ENCODE measurements at places on chromosomes 1 and 21.

- DNase-seq: no peak
These were observed 1.3 kb downstream of the PFKL start for GRCh38 chr21:44301141-44301540.

DNA sequence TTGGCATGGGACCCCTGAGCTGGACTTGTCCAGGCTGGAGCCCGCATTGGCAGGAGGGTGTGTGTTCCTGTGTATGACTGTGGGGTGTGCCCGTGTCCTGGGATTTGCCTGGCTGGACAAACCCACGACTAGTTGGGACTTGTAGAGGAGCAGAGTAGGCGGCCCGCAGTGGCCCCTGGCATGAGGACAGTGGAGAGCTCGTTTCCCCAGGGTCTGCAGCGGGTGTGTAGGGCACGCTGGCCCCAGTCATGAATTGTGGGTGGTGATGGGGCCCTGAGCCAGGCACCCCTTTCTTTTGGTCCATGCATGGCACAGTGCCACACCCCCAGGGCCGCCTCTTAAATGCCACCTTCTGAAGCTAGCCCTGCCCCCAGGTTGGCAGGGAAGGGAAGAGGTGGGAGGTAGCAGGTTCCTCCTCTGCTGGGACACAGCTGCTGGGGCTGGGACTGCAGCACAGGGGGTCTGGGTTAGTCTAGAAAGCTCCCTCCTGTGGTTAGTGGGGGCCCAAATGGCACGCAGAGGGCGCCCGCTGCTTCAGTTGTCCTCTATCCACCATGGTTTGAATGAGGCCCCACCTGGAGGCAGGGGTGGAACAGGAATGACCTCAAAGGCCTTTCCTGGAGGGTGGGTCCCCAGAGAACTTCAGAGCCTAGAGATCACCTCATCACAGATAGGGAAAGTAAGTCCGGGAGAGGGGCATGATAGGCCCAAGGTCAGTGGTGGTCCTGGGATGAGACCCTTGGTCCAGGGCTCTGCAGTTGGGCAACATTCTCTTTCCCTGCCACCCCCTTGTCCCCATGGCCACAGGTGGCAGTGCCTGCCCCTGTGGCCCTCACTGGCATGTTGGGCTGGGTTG lies 4.1 kb downstream of the CROCC start:
- no peak for DNase-seq

DNA sequence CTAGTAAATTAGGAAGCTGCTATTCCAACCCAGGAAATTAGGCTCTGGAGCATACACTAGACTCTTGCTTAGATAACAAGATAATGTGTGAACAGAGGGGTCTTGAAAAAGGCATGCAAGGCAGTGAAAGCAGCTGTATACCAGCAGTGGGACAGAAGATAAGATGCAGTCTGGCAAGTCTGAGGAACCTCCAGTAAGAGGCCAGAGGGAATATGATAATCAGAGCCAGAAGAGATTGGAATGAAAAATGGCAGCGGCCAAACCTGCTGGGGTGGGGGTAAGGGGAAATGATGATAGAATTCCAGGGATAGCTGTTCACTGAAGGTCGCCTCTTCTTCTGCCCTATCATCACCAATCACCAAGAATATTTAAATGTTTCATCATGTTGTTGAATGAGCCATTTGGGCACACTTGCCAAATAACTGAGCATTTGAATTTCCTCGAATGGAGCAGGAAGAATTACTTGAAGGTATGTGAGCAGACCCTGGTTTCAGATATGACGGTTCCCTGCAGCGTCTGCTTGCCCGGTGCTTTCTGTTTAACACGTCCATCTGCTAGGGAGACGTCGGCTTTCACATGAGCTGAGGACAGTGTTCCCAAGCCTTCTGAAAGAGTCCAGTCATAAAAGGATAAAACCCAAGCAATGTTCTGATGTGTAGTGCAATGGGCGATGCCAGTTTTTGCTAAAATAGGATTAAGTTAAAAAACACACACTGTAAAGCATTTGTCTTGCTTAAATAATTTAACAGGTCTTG lies 173.3 kb downstream of the RWDD3 start:
- DNase-seq: no peak

- DNase-seq: no peak
These were observed 2.7 kb upstream of the RAD54L start for GRCh38 chr1:46244656-46245371.

DNA sequence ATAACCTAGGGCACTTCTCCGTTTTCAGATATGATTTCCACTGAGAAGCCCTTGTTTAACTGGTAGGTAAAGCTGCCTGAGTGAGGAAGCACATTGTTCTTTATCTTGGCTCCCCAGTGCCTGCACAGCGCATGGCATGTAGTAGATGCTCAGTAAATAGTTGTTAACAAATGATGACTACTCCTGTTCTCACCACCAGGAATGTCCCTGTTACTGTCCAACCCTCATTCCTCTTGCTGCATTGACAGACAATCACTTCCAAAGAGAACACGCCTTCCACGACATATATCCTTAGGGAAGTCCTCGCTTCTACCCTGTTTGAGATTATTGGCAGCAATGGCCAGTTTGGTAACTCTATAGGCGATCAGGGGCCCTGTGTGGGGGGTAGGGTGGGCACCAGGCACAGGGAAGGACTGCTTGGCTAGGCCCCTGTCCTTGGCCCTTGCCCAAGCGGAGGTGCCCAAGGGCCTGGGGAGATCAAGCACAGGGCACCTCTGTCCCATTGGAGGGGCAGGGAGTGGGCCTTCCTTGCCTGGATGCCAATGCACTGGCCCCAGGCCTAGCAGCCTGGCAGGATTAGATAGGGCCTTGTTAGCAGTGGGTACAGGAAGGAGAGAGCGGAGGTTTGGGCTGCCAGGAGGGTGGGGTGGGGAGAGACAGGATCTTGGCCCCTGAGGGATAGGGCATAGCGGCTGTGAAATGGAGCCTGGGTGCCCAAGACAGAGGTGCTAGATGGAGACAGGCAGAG lies 10.2 kb downstream of the NES start:
- DNase-seq: no peak

- no peak for DNase-seq
These were observed 290.2 kb downstream of the SPATA17 start for GRCh38 chr1:217921126-217921904.

DNA sequence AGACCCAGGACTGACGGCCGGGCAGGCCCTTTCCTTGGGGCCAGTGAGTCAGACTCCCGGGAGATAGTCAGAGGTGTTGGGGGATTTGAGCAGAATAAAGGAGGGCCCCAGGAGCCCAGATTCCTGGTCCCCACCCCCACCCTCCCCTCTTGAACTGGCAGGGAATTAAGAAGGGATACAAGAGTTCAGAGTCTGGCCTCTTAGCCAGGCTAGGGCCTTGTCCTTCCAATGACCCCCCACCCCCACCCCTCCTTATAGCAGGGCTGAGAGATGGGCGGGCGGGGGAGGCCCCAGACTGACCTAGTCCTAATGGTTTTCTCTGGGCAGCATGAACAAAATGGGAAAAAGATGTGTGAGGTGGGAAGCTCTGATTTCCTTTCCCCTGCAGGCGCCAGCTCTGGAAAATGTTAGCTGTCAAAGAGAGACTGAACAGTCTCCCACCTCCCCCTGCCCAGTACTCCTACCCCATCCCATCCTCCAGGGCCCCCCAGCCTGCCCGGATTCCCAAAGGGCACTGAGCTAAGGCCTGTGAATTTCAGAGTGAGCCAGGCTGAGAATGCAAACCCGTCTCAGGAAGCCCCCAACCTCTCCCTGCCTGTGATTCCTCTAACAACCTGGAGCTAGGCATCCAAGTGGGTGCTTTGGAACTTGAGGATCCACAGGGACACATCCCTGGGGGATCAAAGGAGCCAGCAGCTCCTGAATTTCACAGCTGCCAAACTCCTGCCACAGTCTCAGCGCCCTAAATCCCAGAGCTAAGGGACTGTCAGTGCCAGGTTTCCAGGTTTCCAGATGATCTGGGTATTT lies 5.8 kb upstream of the CRABP2 start:
- no peak for DNase-seq

DNA sequence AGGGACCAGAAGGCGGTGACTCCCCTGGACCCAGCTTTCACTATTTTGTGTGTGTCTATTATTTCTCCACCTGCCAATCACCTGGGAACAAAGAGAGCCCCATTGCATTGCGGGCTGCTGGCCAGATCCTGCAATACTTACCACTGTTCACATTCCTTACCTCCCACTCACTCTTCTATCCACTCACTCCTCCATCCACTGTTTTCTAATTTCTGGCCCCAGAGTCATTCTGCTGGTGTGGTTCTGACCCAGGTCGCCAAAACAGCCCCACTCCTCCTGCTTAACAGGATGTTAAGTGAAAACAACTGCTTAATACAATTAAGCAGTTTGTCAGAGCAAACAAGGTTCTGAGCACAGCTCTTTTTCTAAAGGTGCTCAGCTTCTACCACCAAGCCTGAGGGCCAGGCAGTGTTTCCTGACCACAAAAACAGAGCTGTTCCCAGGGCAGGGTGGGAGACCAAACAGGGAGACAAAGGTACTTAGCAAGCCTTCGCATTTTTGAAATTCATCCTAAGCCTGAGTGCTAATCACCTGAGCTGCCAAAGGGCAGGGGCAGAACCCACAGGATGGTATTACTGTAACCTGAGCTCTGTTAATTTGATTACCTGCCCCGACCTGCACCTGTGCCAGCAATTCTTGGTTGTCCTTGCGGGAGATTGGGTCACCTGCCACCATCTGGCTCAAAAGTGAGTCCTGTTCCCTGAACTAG lies 38.5 kb upstream of the EFCAB14 start:
- no peak for DNase-seq

- no peak for DNase-seq
These were observed 43.5 kb upstream of the SCCPDH start for GRCh38 chr1:246680696-246681130.

DNA sequence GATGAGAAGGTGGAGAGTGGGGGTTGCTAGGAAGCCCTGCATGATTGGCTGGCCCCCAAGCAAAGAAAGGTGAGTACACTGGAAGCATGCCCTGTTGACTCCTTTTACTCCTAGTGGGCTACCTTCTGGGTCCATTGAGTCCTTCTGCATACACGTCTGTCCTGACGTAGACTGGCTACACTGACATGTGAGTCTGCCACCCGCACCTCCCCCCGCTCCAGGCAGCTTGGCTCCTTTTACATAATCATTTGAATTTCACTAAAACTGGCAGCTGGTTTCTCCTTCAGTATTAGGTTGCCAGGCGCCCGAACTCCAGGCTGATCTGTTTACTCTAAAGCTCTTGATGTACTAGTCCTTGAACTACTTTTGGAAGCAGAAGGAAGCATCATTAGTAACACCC lies 8.7 kb downstream of the MRPS21 start:
- no peak for DNase-seq

All from stimulated activated CD8-positive, alpha-beta memory T cell treated with anti-CD3 and anti-CD28 coated beads, Interleukin-7, amount 100 ng/mL, for 48 hours (primary cell).